ENCODE measurements at places on chromosomes 16 and 17. TPM values are rescaled to one million over a fixed set of nuclear protein-coding genes. Genes with fewer than 3 reads are reported as not detected.

- no peak for DNase-seq
Observed at GRCh38 chr16:68915589-68915988, 72.3 kb downstream of the TANGO6 start.

DNA sequence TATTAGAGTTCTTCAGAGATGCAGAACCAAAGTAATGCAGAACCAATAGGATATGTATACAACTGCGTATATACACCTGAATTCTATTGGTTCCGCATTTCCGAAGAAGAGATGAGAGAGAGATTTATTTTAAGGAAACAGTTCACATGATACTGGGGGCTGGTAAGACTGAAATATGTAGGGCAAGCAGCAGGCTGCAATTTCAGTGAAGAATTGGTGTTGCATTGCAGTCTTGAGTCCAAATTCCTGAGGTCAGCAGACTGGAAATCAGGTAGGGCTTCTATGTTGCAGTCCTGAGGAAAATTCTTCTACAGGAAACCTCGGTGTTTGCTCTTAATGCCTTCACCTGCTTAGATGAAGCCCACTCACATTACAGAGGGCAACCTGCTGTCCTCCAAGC is 128.2 kb upstream of the MED13 start:
- no peak for DNase-seq

GRCh38 chr16:48608452-48608851 is 1.5 kb downstream of the N4BP1 start:
- no peak for DNase-seq

- no peak for DNase-seq
Observed at GRCh38 chr16:15658149-15658548, 8.1 kb downstream of the NDE1 start.

DNA sequence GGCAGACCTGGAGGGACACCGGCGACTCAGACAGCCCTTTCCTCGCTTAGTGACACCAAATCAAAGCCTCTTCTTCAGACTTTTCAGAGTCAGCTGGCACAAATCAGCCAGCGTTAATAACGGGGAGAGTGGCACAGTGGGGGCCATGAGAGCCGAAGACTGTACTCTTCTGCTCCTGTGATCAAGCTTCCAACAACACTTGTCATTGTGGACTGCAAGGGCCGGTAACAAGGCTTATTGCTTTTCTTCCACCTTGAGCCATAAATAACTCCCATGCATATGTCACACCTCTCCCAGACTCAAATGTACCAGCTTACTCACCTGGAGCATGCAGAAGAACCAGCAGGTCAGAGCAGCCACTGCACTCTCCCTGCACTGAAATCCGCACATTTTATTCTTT is 12.8 kb downstream of the FLCN start:
- DNase-seq = no peak

DNA sequence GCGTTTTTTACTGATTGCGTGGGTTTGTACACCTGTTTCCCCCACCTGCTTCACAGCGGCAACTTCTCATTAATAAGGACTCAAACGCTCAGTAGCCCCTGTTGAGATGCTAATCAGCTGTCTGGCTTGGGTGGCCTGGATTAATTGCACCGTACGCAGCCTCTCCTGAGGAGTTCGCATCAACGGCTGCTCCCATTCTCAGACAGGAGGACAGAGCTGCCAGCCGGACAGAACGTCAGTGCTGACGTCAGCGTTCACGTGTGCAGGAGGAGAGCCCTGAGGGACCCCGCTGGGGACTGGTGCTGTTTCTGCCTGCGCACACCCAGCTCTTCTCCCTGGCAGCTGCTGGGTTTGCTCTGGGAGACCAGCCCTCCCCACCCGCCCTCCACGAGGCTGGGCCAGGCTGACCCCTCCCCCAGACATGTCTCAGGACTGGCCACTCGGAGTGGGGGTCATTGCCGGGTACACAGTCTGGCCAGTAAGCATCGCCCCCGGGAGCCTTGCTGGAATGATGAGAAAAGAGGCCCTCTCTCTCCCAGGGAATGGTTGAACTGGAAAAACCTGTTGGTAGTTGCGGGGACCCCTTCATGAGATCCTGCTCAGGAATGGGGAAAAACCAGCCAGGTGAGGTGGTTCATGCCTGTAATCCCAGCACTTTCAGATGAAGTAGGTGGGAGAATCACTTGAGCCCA is 5.7 kb upstream of the BANP start:
- peak; percentile 81 for DNase-seq

- DNase-seq = peak; percentile 73
Observed at GRCh38 chr17:78112518-78113471, 15.8 kb downstream of the TMC6 start.

GRCh38 chr17:54956791-54957190 is 11.7 kb downstream of the COX11 start:
- peak; percentile 9 for DNase-seq

DNA sequence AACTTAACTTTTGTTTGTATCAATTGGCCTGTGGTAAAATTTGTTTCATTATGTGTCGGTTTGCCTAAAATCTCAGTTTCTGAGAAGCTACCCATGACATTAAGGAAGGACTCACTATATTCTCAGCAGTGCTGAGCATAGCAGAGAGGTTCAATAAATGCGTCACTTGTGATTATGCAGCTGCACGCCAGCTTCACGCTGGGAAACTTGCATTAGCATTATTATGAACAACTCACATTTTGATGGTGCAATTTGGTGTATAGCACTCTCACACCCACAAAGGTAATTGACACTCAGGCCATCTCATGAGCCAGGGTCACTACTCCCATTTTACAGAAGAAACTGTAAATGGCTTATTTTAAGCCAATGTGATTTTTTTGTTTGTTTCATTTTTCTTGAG is 80.6 kb upstream of the SALL1 start:
- DNase-seq = no peak

DNA sequence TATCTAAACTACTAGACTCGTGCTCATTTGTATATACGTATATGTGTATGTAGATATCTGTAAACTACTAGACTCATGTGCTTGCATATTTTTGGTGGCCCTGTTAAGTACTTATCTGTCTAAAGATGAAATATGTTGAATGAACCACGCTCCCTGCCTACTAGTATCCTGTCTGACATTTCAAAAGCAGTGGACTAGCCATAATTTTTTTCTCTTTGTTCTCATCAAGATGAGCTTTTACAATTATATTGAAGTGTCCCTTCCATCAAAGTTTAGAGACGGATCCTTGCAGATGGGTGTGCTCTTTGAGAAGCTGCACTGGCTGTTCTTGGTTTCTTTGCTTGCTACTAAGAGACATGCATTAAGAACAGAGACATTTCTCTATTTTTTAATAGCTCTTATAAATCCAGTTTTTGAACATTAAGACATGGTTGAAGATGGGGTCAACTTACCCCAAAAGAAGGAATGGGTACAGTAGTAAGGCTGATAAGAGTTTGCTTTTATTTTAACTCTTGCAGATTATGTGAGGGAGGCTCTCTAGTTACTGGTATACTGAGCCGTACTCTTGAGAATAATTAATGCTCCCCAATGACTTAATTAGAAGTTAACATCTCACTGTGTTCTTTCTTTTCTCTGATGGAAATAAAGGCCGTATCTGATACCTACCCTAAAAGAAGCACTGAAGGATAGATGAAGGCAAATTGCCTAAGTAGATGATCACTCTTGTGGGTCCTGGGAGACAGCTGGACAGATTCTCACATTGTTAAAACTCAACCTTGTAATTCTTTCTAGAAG is 3.4 kb downstream of the CNTNAP4 start:
- no peak for DNase-seq

DNA sequence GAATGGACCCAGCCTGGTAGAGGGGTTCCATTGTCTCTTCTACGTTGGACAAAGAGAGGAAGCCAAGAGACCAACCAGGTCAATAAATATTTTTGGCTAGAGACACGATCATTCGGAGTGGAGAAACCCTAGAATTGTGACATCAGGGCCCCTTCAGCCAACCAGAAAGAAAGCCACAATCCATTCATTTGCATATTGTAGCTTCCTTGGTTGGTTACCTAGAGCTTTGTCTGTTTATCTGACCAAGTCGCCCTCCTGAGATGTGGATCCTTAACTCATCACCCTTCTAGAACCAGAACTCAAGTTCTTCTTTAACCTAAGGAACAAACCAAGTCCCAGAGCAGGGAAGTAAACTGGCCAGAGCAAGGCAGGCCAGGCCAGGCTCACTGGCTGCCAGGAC is at the start of gene CCDC182:
Gene CCDC182, minus strand, starts transcription at position 58 of the 400 bp plus-strand sequence. Its CDS starts 27 bp downstream, at position 31.
- no peak for DNase-seq

The MPV17L gene
- 14.8 TPM for total RNA-seq

The OR3A3 gene
- total RNA-seq = not detected

The KRT23 gene
- 26.3 TPM for total RNA-seq

The MYO15B gene
- total RNA-seq = 63.4 TPM

The TBX21 gene
- total RNA-seq = not detected

The C16orf86 gene
- total RNA-seq = 3.4 TPM
